Osteoblast (primary cell): ENCODE measurements at places on chromosomes 5 and 9. TPM values are rescaled to one million over a fixed set of nuclear protein-coding genes. Genes with fewer than 3 reads are reported as not detected.
A peak's percentile ranks its signal among the peaks of the same experiment; 100 is the strongest.

DNA sequence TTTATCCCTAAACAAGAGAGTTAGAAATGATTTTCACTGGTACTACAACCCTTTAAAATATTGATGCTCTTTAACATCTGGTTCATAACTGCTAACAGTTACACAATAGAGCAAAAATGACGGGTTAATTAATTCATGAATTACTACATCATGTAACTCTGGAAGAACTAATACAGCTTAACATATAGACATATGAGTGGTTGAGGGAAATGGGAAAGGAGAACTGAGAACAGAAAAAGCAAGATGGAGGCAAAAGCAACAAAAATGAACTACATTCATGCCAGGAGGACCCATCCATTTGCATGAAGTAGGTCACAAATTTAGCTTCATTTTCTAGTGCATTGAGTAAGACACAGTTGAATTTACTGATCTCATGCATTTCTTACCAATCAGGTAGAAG, 61.8 kb downstream of the C9 start:
- H3K27ac ChIP-seq, result no peak overlapping the region
- no peaks in the 10 kb centered on the region for H3K36me3 ChIP-seq
- no peaks in the 10 kb centered on the region for H3K4me1 ChIP-seq
- no peak for DNase-seq
- H3K27me3 ChIP-seq, result no peaks in the 10 kb centered on the region

- peak; percentile 73 for DNase-seq
- H3K27ac ChIP-seq, result peak overlapping the region; percentile 52
- H3K4me3 ChIP-seq, result no peak overlapping the region
- H3K27me3 ChIP-seq, result no peaks in the 10 kb centered on the region
These were observed 220.4 kb downstream of the ARRDC3 start for GRCh38 chr5:91162534-91163381.

DNA sequence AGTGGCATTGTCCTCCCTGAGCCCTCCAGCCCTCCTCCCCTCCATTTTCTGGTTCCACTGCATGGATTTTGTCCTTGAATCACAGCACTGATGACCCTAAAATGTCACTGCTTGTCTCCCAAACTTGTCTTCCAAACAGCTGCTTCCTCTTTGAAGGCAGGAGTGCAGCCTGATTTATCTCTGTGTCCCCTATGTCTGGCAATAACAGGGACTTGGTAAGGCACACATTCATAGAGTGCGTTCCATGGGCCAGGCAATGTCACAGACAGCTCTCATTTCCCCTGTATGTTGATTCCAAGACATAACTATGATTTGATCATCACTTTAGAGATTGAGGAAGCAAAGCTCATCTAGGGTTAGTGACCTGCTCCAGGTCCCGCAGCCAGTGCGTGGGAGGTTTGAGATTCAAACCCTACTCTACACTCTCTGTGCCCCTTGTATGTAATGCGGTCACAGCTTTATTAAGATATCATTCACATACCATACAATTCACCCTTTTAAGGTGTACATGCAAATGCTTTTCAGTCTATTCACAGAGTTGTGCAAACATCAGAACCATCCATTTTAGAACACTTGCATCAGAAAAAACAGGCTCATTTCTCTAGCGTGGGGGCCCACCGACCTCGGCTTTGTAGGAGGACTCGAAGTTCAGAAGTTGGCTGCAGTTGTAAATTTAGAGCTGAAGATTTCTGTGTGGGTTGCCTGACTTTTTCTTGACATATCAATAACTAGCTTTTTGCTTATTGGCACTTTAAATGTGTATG, 28.4 kb upstream of the BOD1 start:
- no peaks in the 10 kb centered on the region for H3K4me1 ChIP-seq
- no peak overlapping the region for H3K27ac ChIP-seq
- no peak overlapping the region for H3K4me3 ChIP-seq
- H3K36me3 ChIP-seq, result no peaks in the 10 kb centered on the region
- no peaks in the 10 kb centered on the region for H3K27me3 ChIP-seq
- DNase-seq, result no peak

ADAMTS12 gene
- 6.9 and 8.3 TPM in 2 replicates for total RNA-seq

MYOZ3 gene
- under 0.01 TPM in 1 of 2 replicates, not detected in the other for total RNA-seq

BTNL8 gene
- not detected in 2 replicates for total RNA-seq

- H3K27ac ChIP-seq, result no peak overlapping the region
- H3K4me3 ChIP-seq, result no peak overlapping the region
- H3K27me3 ChIP-seq, result no peaks in the 10 kb centered on the region
- H3K4me1 ChIP-seq, result peaks cover 11% of the 10 kb centered on the region
- peaks cover 54% of the 10 kb centered on the region for H3K36me3 ChIP-seq
- DNase-seq, result no peak
These were observed 95.5 kb downstream of the CAMSAP1 start for GRCh38 chr9:135811801-135812200.

DNA sequence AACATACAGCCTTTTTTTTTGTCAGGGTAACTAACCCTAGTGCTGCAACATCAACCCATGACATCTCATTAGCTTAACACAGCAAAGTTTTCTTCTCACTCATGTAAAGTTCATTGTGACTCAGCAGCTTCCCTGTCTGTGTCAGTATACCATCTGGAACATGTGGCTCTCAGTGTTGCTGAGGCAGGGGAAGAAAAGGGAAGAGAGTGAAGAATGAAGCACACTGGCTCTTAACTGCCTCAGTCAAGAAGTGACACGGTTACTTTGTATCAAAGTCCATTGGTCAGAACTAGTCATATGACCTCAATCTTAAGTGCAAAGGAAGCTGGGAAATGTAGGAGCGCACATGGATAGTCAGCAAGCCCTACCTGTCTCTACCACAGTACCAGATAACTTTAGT, 185.0 kb upstream of the ELL2 start:
- DNase-seq, result peak; percentile 59
- no peak overlapping the region for H3K27ac ChIP-seq
- no peak overlapping the region for H3K4me3 ChIP-seq
- no peaks in the 10 kb centered on the region for H3K27me3 ChIP-seq

DNA sequence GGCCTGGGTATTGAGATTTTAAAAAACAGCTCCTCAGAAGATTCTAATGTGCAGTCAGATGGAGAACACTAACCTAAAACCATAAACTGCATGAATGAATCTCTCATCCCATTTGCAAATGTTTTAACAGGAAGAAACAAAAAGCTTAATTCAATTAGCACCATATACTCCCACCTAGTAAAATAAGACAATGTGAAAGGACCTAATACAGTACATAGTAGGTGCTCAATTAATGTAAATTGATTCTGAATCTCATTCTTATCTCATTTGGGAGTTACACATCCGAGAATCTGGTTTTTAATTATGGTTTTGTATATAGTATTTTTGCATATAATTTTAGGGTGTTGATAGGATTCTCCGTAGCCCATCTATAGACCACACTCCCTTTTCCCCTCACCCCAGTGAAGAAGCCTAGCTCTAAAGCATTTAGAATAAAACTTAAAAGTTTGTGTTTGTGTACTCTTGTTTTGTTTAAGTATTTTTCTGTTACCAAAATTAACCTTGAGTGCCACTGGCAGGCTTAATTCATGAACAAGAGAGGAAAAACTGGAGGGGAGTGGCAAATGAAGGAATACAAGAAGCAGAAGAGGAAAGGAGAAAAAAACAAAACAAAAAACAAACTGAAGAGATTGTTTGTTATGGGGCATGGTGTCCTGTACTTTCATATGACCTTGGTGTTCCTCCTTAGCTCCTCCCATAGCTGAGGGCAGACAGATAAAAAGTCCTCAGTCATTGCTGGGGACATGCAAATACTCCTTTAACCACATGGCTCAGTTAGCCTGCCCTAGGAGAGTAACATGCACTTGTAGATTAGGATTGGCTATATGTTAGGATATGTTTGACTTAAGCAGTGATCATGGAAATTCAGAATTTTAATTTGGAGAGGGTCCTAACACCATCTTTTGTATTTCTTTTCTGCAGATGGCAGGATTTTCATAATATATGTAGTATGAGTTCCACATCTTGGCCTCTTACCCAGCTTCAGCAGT, 1.2 kb downstream of the RNF14 start:
- no peaks in the 10 kb centered on the region for H3K27me3 ChIP-seq
- H3K4me3 ChIP-seq, result peak overlapping the region; percentile 83
- peaks cover 33% of the 10 kb centered on the region for H3K4me1 ChIP-seq
- no peak for DNase-seq
- peak overlapping the region; percentile 94 for H3K27ac ChIP-seq
